Right kidney (tissue), 9 donors: ENCODE measurements at places on chromosomes 11 and 22.
A peak's percentile ranks its signal among the peaks of the same experiment; 100 is the strongest.

GRCh38 chr11:65574811-65575567 lies 864 bp upstream of the EHBP1L1 start:
- peak; percentile 45 for DNase-seq

DNA sequence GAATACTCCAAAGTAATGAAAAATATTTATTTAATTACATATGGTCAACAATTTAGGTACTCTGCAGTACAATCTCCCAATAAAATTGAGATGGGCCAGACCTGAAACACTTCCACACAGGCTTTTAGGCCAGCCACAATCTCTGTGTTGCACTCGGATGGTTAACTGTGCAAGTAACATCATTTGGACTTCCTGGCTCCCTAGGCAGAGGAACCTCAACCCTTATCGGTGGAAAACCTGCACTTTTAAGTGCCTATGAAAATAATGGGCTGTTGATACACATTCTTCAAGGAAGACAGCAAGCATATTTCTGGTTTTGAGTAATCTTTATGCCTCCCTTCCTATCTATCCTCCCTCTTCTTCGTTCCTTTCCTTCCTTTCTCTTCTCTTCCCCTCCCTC lies 343.1 kb downstream of the SOX6 start:
- DNase-seq = no peak

DNA sequence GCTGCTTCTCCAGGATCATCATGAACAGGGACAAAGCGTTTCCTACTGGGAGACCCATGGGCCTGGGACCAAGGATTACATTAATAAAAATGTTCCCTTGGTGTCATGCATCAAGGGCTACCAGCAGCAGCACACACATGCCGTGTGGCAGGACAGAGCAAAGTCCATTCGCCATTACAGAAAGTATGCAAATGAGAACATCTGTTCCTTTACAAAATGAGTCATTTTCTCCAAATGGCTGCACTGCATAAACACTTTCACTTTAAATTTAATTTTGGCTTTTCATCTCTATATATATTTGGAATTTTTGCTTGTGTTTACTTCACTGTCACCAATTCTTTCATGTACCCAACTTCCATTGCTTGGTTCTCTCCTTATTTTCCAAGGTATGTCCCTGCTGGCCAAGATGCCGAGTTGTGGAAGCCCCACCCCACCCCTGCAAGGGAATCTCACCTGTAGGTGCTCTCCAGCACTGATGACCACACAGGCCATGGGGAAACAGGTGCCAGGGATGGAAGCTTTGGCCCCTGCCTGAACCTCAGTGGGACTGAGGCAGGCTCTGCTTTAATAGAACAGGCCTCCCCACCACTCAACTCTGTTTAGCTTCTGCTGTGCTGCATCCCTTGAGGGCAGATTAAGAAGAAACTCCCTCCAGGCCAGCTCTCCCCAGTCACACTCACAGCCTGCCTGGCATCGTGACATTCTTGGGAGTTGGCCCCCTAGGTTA lies 15.6 kb upstream of the GNAZ start:
- no peak for DNase-seq

DNA sequence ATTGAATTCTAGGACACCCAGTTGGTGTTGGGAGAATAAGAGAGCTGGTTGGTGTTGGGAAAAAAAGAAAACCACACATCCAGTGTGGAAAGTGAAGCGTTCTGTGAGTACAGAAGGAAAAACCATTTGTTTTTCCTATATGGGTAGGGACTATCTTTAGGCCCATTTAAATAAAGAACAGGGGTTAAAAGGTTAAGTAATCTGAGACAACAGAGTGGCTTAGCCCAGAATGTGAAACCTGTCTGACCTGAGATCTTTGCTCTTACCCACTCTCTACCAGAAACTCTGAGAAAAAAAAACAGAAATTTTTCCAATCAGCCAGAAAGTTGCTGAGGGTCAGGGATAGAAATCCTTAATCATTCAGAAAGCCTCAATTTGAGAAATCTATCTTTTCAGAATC lies 59.8 kb upstream of the LRRC55 start:
- no peak for DNase-seq

- DNase-seq = no peak
Observed at GRCh38 chr22:39900306-39901227, at the start of gene GRAP2. GRAP2 (plus strand) TSS chr22:39901084; CDS start chr22:39947107, 46,023 bp downstream.

GRCh38 chr11:73198677-73199076 lies 19.4 kb upstream of the P2RY2 start:
- no peak for DNase-seq

DNA sequence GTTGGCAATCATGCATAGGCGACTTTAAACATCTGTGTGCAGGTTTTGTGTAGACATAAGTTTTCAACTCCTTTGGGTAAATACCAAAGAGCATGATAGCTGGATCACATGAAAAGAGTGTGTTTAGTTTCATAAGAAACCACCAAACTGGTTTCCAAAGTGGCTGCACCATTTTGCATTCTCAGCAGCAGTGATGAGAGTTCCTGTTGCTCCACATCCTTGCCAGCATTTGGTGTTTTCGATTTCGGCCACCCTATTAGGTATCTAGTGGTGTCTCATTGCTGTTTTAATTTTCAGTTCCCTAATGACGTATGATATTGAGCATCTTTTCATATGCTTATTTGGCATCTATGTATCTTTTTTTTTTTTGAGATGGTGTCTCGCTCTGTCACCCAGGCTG lies 62.8 kb upstream of the CCND1 start:
- DNase-seq = no peak

DNA sequence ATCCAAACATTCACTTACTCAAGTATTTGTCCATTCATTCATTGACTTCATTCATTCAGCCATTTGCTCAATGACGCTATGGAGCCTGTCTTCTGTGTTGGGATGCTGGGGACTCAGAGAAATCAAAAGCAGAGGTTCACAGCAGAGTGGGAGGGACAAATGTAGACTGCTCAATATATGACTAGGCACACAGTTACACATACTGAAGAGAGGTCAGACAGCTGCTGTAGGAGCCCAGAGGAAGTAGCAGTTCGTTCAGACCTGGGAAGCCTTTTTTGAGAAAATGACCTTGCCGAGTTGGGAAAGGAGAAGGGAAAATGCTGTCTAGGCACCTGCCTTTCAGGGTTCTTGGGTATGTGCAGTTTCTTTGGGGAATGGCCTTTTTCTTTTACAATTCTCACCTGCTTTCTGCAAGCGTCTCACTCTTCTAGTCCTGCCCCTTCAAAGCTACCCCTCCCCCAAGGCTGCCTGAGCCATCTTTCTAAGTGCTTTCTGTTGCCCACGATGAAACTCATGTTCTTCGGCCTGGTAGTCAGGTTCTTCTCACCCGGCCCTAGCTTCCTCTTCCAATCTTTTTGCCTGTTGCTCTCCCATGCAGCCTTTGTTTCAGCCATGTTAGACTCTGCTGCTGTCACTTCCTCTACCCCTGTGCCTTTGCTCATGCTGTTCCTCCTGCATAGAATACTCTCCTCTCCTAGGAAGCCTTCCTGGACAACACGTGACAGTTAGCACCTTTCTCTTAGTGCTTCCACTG lies 4.2 kb upstream of the UVRAG start:
- no peak for DNase-seq

DNA sequence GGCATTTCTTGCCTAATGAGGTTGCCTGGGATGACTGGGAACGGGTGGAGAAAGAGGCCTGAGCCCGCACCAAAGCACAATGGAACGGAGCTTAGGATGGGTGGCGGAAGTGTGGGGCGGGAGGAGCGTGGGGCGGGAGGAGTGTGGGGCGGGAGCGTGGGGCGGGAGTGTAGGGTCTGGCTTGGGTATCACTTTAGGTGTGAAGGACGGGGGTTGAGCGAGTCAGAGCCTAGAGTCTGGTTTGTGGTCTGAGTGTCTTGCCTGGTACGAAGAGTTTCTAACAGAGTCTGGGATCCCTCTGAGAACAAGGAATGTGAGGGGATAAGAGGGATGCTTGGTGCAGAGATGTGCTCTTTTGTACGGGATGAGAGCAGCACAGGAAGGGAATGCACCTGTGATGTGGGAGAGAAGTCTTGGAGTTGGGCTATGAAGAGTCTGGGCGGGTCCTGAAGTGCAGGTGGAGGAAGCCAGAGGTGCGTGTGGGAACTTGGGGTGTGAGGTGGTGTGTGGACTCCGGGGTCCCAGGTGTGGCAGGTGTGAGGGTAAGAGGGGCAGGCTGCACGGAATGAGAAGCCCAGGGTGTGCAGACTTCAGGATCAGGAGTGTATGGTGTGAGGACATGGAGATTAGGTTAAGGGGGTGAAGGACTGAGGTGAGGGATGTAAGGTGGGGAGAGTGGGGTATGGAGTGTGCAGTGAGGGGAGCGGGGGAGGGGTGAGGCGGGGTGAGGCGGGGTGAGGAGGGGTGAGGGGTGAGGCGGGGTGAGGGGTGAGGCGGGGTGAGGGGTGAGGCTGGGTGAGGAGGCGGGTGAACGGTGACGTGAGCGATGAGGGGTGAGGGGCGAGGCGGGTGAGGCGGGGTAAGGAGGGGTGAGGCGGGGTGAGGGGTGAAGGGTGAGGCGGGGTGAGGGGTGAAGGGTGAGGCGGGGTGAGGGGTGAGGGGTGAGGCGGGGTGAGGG lies 1.0 kb downstream of the SYCE3 start:
- DNase-seq = no peak

DNA sequence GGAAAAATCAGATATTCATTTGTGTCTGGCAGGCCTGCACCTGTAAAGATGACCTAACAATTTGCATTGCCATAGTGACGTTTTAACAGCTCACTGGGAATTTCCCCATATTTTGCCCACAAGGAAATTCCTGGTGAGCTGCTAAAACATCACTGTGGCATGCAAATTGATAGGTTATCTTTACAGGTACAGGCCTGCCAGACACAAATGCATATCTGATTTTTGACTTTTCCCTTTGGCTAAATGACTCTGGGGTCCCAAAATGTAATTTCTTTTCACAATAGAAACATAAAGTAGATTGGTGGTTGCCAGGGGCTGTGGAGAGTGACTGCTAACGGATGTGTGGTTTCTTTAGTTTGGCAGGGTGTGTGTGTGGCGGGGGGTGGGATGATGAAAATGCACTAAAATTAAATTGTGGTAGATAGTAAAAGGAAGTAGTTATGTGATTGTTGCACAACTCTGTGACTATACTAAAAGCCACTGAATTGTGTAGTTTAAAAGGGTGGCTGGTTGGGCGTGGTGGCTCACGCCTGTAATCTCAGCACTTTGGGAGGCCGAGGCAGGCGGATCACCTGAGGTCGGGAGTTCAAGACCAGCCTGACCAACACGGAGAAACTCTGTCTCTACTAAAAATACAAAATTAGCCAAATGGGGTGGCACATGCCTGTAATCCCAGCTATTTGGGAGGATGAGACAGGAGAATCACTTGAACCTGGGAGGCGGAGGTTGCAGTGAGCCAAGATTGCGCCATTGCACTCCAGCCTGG lies 18.5 kb upstream of the FEZ1 start:
- DNase-seq = no peak

- no peak for DNase-seq
Observed at GRCh38 chr22:27142286-27142685, 484.9 kb downstream of the MIAT start.

DNA sequence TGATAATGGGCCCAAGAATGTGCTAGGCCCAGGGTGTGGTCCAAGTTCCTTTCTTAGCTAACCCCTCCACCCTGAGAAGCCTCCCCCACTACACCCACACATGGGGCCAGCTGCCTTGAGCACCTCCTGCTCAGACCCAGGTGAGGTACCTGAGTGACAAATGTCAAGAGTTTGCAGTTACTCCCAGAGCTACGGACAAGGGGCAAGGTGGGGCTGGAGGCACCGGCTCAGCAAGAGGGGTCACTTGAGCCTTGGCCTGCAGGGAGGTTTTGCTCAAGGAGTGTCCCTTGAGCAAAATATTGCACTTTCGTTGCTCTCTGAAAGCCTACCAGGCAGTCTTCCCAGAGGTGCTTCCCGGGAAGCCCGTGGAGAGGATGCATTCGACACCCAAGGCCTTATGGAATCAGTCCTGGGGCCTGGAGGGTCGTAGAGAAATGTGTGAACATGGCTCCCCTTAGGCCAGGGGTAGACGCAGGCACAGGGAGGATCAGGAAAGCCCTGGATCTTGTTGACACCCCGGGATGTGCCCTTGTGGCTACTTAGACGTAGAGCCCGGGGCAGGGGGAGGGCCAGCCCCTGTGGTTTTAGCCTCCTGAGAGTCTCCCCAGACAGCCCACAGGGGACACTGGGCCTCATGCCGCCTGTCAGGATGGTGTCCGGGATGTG lies 114.2 kb downstream of the KCNQ1 start:
- peak; percentile 34 for DNase-seq

GRCh38 chr11:75199412-75199955 lies 41.1 kb upstream of the TPBGL start:
- no peak for DNase-seq

GRCh38 chr11:69552951-69553350 lies 71.5 kb downstream of the LINC01488 start:
- no peak for DNase-seq

GRCh38 chr11:19576054-19576453 lies 136.6 kb upstream of the NAV2 start:
- DNase-seq = no peak
